ENCODE measurements at places on chromosomes 5 and 9.

DNA sequence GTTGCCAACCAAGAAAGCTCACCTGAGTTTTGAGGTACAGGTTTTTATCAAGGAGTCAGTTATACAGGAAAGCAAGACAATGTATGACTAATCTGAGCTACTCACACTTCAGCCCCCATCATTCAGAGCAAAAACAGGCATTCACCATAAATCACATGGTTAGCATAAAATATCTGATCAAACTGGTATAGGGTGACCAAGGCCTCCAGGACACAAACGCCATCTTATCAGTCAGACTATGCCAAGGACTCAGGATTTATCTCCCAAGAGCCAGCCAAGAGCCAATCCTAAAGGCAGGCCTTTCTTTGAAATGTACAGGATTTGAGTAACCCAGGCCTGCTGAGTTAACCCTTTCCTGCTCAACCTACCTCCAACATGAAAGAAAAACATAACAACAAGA lies 313.0 kb upstream of the NREP start:
- DNase-seq = no peak
- H3K27me3 ChIP-seq = no peaks in the 10 kb centered on the region
- no peaks in the 10 kb centered on the region for H3K36me3 ChIP-seq
- no peak overlapping the region for H3K27ac ChIP-seq

DNA sequence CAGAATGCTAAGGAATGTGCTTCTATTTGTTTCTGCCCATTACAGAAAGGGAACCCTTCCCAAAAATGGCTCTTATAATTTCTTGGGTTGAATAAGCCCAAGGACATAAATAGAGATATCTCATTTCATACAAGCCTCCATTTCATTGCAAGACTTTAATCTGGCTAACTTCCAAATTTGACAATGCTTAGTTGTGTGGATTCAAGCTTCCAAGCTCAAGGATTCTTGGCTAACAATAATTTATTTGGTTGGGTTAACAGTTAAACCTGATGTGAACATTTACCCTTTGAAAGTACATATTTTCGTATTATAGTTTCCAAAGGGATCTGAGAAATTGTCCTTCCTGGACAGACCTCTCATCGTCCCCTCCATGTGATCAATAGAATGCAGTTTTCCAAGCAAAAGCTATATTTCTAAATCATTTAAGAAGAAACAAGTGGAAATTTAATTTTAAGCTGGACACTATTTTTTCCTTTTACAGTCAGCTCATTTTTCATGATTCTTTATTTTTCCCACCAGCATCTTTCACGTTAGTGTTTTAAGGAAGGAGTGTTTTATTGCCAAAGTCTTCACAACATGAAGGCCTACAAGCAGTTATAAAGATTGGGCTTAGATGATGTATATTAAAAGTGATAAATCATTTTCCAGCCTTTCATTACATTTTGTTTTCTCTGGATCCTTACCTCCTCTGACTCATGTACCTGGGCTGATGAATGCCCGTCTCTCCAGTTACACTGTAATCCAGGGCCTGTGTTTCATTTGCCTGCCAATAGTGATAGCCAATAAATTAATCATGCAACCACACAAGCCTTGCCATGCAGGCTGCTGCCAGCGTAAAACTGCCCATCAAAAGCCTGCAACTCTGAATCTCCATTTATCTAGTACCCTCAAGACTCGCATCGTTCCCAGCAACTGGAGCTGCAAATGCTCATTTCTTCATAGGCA lies 176.7 kb downstream of the NTRK2 start:
- DNase-seq = no peak
- H3K4me3 ChIP-seq = no peak overlapping the region
- no peak overlapping the region for H3K27ac ChIP-seq
- H3K27me3 ChIP-seq = no peaks in the 10 kb centered on the region

DNA sequence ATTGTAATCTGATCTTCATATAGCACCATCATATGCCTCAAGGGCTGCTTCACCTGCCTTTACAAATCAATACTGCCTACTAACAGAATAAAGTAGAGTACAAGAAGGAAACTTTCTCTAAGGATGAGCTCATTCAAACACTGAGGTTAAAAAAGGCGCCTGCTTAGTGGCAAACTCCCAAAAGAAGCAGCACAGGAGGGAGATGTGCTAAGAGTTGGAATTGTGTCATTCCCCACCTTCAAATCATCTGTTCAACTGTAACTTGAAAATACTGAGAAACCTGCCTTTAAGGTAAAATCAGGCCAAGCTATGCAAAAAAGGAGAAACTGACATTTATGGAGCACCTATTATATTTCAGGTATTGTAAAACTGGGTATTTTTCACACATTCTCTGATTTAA lies 560.6 kb downstream of the PTPRD start:
- no peak overlapping the region for H3K4me3 ChIP-seq
- DNase-seq = no peak
- H3K27ac ChIP-seq = no peak overlapping the region
- H3K4me1 ChIP-seq = no peaks in the 10 kb centered on the region

GRCh38 chr9:111613436-111614040 lies 14.1 kb upstream of the PTGR1 start:
- no peak overlapping the region for H3K27ac ChIP-seq
- H3K36me3 ChIP-seq = no peaks in the 10 kb centered on the region
- H3K4me1 ChIP-seq = no peaks in the 10 kb centered on the region
- H3K27me3 ChIP-seq = peaks cover 26% of the 10 kb centered on the region

DNA sequence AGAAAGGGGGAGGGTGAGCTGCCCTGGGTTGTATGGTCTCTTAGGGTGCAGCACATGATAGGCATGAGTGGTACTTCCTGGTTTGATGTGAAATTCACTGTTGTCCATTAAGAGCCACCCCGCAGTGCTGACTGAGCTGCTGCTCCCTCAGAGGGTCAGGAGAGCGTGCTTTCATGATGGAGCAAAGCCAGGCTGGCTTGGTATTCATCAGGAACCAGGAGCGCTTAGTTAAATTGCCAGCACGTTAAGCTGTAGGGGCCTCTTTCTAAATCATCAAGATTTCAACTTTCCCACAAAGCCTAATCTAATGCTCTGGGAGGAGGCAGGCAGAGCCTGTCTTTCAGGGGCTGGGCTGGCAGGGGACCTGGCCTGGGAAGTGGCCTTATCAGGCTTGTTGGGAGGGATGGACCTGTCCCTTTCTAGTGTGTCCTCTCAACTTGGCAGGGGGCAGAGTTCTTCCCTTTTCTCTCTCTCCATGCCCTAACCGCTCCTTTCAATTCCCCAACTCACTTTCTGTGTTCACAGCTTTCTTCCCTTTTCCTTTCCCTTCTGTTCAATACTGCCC lies 7.9 kb downstream of the CYSTM1 start:
- H3K36me3 ChIP-seq = no peaks in the 10 kb centered on the region
- no peak overlapping the region for H3K4me3 ChIP-seq
- no peak overlapping the region for H3K27ac ChIP-seq
- DNase-seq = no peak
